ENCODE measurements at places on chromosomes 4 and X.

- no peak overlapping the region for H3K4me3 ChIP-seq
- H3K36me3 ChIP-seq, result no peaks in the 10 kb centered on the region
- peaks cover 13% of the 10 kb centered on the region for H3K4me1 ChIP-seq
- no peak for DNase-seq
- H3K27me3 ChIP-seq, result 0 out of 2 replicates have a peak, but pooled peaks cover 6% of the 10 kb centered on the region
- no peak overlapping the region for H3K27ac ChIP-seq
Measured at GRCh38 chrX:68440940-68441339, 7.6 kb upstream of the OPHN1 start.

- H3K4me3 ChIP-seq, result no peak overlapping the region
- DNase-seq, result no peak
- no peak overlapping the region for H3K27ac ChIP-seq
- no peaks in the 10 kb centered on the region for H3K36me3 ChIP-seq
Measured at GRCh38 chr4:155679343-155679742, 12.7 kb downstream of the GUCY1A1 start.

DNA sequence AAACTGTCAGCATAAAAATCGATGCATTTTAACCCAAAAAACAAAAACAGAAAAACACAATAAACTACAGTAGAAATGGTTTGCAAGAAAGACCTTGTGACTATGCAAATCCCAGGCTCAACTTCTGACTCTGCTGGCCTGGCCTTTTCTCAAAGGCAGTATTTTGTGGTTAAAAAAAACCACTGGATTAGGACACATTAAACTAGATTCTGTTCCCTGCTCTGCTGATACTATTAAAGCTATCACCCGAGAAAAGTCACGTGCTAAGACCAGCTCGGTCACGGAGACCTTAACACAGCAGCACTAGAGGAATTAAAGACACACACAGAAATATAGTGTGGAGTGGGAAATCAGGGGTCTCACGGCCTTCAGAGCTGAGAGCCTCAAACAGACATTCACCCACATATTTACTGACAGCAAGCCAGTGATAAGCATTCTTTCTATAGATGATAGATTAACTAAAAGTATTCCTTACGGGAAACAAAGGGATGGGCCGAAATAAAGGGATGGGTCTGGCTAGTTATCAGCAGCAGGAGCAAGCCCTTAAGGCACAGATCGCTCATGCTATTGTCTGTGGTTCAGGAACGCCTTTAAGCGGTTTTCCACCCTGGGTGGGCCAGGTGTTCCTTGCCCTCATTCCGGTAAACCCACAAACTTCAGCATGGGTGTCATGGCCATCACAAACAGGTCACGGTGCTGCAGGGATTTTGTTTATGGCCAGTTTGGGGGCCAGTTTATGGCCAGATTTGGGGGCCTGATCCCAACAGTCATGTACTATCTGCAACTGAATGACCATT, 16.1 kb downstream of the CBR4 start:
- no peaks in the 10 kb centered on the region for H3K36me3 ChIP-seq
- H3K27ac ChIP-seq, result no peak overlapping the region
- H3K4me3 ChIP-seq, result no peak overlapping the region
- no peaks in the 10 kb centered on the region for H3K27me3 ChIP-seq

DNA sequence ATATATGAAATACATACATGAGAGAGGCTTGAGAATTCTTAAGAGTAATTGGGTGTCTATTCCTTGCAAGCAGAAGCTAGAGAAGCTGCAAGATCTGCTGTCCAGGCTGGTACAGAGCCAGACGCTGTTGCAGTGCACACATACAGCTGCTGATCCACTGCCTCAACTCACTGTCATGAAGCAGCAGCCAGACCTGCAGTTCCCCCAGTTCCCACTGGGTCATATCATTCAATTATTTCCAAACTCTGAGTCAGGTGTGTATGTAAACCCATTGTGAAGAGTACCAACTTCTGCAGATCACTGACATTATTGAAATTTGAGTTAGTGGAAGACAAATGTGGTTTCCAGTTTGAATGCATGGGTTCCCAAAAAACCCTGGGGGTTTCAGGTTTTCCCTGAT, 1212.8 kb upstream of the ADGRL3 start:
- H3K36me3 ChIP-seq, result no peaks in the 10 kb centered on the region
- no peaks in the 10 kb centered on the region for H3K4me1 ChIP-seq
- H3K27me3 ChIP-seq, result no peaks in the 10 kb centered on the region
- no peak overlapping the region for H3K4me3 ChIP-seq
- no peak for DNase-seq

GRCh38 chr4:182427554-182427953, 184.4 kb downstream of the TENM3 start:
- H3K27me3 ChIP-seq, result no peaks in the 10 kb centered on the region
- no peak overlapping the region for H3K27ac ChIP-seq
- H3K36me3 ChIP-seq, result no peaks in the 10 kb centered on the region
- DNase-seq, result no peak

All from MM.1S (cell line).